Dermis lymphatic vessel endothelial cell (primary cell): ENCODE measurements at places on chromosomes 2 and 18. TPM values are rescaled to one million over a fixed set of nuclear protein-coding genes. Genes with fewer than 3 reads are reported as not detected.

The ANO7 gene
- 1.2 and 3.0 TPM in 2 replicates for total RNA-seq

The DHRS9 gene
- total RNA-seq = not detected in 2 replicates

The SERPINB4 gene
- not detected in 2 replicates for total RNA-seq

The LCT gene
- total RNA-seq = under 0.01 TPM in 2 replicates

The ZNF385B gene
- not detected in 2 replicates for total RNA-seq

The BCL2 gene
- total RNA-seq = 0.98 and 2.1 TPM in 2 replicates

The MZT2B gene
- total RNA-seq = 142 and 281 TPM in 2 replicates

The RABL2A gene
- total RNA-seq = 4.1 and 5.2 TPM in 2 replicates

The BAZ2B gene
- 68.8 and 108 TPM in 2 replicates for total RNA-seq

The CTNNA2 gene
- not detected in 2 replicates for total RNA-seq

The GRB14 gene
- 0.33 and 0.34 TPM in 2 replicates for total RNA-seq

The LIMS4 gene
- total RNA-seq = 45.6 and 52.5 TPM in 2 replicates

The CFC1 gene
- not detected in 2 replicates for total RNA-seq

The CHRND gene
- total RNA-seq = not detected in 2 replicates

The SMYD1 gene
- total RNA-seq = not detected in 2 replicates

The HPCAL1 gene
- total RNA-seq = 27.5 and 31.6 TPM in 2 replicates

The CPO gene
- total RNA-seq = not detected in 2 replicates

The MRPL33 gene
- 73.4 and 73.8 TPM in 2 replicates for total RNA-seq

The ATP6V1B1 gene
- total RNA-seq = not detected in 2 replicates

The CEBPZ gene
- total RNA-seq = 31.1 and 52.5 TPM in 2 replicates

The CELF4 gene
- 0.43 TPM in 1 of 2 replicates, not detected in the other for total RNA-seq

The EFHD1 gene
- 0.11 TPM in 1 of 2 replicates, not detected in the other for total RNA-seq

The DSG4 gene
- total RNA-seq = not detected in 2 replicates

The SERPINB12 gene
- total RNA-seq = not detected in 2 replicates
